ENCODE measurements at places on chromosomes 6 and 20.

DNA sequence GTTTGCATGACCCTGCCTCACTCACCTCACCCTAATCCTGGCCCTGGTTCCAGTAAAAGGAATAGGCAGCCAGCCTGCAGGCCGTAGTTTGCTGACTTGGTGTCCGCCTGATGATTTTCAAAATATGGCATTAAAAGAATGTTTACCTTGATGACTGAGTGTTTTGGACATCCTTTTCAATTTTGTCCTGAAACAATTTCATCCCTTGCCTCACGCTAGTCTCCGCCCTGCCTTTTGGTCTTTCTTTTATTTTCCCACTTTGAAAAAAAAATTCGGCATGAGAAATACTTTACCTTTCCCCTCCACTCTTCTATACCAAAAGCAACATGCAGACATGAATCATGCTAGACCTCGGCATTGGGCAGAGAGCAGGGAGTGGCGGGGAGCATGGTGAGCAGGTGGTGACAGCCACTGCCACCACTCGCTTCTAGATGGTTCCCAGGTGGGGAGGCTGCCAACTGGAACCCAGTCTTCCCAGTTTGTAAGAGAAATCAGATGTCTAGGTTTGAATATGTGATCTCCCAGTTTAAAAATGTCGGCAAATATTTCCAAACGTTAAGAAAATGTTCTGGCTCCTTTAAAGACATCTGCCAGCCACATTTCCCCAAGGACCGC, 9.4 kb downstream of the CD40 start:
- no peak for DNase-seq

DNA sequence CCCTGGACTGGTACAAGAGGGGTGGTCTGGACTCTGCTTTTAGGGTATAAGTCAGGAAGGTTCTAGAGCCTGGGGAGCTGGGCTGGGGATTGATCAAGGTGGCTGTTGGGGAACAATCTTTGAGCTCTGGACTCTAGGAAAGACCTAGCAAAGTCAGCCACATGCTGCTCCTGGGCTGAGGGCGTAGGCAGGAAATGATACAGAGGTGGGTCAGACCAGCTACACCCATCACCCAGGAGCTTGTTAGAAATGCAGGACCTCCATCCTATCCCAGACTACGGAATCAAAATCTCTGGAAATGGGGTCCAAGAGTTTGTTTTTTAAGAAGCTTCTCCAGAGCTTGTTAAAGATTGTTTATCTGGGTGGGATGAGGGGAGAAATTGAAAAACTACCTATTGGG, 9.4 kb downstream of the ADTRP start:
- DNase-seq: no peak

DNA sequence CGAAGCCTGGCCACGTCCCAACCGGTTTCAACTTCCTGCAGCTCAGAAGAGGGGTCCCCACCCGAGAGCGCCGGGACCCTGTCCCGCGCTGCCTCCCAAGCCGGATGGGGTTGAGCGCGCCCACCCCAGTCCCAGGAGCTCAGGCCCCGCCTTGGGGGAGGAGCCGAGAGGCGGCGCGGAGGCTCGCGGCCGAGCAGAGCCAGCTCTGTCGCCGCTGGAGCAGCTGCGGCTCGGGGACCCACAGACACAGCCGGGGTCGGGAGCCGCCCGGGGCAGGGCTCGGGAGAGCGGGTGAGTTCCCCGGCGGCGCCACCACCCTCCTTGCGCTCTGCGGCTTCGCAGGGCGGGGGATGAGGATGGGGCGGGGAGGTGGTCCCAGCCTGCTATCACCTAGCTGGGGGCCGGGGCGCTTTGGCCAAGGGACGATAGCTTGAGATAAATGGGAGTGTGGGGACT, at the start of gene PPP1R16B:
TSS of gene PPP1R16B (plus strand) at position 196 of the 456 bp plus-strand sequence. CDS start 30,229 bp downstream, outside the sequence.
- peak; percentile 32 for DNase-seq

DNA sequence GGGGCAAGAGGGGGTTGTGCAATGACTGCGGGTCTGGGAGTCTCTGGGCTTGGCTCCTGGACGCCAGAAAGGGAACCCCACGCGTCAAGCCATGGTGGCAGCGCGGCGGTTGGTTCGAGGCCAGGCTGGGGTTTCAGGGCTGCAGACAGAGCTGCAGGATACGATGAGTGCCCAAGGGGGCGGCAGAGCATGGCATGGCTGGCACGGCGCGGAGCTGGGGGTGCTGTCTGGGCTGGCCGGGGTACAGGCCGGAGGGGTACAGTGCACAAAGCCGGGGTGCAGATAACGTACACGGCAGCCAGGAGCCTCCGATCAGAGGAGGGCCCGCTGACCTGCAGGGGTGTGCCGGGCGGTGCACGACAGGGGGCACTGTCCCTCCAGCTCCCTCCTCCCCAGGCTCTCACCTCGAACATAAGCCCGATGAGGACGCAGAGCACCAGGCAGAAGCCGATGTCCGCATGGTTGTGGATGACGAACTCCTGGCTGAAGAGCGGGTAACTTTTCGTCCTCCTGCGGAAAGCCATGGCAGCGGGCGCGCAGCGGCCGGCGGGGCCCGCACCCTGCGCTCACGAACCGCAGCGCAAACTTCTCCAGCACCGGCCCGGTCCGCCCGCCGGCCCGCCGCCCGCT, 353 bp downstream of the TRAM2 start:
- DNase-seq: peak; percentile 66

DNA sequence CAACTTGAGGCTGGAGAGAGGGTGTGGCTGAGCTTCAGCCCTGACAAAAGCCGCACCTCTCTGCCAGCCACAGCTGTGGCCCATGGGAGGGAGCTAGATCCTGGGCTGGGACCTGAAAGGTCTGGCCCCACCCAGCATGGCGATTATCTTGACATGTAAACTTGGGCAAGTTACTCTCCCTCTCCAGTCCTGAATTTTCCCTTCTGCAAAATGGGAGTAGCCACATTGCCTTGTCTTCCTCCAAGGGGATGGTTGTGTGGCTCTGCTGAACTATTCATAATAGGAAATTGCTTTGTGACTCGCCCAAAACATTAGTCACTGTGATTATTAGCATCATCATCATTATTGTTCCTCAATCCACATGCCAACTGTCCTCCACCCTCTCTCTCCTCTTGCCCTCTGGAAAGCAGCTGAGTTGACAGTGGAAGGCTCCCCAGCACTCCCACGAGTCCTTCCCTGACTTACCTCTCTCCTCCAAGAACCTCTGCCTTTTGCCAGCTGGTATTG, 23.0 kb upstream of the RBPJL start:
- no peak for DNase-seq

DNA sequence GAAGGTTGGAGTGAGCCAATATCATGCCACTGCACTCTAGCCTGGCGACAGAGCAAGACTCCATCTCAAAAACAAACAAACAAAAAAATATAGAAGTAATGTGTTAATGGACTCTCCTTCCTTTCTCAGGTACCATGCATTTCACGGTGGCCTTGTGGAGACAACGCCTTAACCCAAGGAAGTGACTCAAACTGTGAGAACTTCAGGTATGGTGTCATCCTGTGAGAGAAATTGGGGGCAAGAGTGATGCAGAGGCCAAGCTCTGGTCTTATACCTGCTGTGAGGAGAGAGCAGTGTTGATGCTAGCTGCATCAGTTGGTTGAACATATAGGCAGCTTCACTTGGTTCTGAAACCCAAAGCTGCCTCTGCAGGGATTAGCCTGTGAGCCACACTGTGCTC, 6.2 kb downstream of the ITCH start:
- DNase-seq: no peak

- DNase-seq: no peak
Measured at GRCh38 chr6:169452117-169452868, 198.6 kb upstream of the THBS2 start.

- DNase-seq: no peak
Measured at GRCh38 chr20:25389401-25389857, 1.2 kb downstream of the ABHD12 start.

DNA sequence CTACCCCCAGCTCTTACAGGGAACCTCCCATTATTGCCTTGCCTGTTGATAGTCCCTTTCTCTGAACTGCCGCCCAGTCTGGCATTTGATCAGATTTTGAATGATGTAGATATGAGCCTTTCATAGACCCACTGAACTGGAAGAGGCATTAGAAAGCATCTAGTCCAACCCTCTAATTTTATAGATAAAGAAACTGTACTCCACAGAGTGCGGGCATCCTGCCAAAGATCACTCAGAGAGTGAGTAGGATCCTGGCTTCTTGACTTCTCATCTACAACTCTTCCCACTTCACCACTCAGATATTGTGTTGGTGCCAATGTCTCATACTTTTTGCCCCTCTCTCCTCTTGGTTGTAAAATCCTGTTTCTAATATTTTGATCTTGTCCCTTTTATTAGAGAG, 179.2 kb upstream of the BMP2 start:
- DNase-seq: no peak

GRCh38 chr6:165889636-165890403, 226.8 kb upstream of the PDE10A start:
- DNase-seq: no peak

DNA sequence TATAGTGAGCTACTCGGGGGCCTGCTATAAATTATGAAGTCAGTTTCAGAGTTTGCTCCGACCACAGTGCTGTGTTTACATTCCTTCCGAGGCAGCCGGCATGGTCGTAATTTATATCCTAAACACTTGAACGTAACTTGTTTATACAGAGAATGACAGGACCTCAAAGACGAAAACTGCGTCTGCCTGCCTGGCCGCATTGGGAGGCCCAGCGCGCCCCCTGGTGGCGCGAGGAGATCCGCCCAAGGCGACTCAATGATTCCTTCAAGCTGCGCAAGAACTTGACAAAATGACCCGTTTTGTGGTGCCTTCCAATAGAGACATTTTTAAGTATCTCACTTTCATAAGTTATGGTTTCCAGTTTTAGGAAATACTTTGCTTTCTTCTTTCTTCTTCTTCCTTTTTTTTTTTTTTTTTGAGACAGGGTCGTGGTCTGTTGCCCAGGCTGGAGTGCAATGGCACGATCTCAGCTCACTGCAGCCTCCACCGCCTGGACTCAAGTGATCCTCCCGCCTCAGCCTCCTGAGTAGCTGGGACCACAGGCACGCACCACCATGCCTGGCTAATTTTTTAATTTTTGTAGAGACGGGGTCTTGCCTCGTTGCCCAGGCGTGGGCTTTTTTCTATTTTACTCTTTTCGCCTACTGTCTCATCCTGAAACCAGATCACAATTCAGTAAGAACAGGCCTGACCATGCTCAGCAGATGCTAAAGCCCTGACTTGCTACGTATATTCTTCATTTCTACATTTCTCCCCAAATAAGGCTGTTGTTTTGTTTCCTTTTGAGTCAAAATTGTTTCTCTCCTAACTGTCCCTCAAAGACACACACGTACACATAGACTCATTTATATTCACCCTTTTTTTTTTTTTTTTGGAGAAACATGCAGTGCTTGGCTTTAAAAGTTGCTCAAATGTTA, 7.8 kb downstream of the FOXF2 start:
- no peak for DNase-seq

GRCh38 chr6:12955956-12956355, 239.4 kb downstream of the PHACTR1 start:
- DNase-seq: no peak

- DNase-seq: no peak
Measured at GRCh38 chr6:137775720-137776119, 91.3 kb upstream of the TNFAIP3 start.

GRCh38 chr6:144012534-144012933, 4.5 kb upstream of the PLAGL1 start:
- no peak for DNase-seq

GRCh38 chr6:26258212-26258977, 106.6 kb upstream of the BTN3A2 start:
- no peak for DNase-seq

DNA sequence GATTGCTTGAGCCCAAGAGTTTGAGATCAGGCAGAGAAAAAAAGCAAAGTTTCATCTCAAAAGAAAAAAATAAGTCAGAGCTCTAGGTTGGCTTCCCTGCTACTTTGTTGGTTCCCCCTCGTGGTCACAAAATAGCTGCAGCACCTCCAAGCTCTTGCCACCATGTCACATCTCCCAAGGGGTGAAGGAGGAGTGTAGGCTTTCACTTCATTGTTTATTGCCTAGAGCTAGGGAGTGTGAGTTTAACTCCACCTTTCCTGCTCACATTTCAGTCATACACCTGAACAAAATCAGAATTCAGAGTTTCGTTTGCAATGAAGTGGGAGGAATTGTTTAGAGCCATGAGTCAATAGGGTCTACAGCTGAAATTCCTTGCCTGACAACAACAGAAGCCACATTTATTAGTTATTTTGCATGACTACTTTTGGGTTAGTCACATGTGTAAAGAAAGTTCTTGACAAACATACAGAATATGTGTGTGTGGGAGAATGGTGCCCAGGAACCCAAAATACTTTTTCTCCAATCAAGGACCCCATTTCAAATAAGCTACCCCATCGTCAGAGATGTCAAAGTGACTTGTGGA, 56.2 kb upstream of the UFL1 start:
- no peak for DNase-seq

- no peak for DNase-seq
Measured at GRCh38 chr20:37342231-37343177, 3.4 kb upstream of the SRC start.

GRCh38 chr20:63502671-63503172, 3.8 kb upstream of the EEF1A2 start:
- DNase-seq: no peak

DNA sequence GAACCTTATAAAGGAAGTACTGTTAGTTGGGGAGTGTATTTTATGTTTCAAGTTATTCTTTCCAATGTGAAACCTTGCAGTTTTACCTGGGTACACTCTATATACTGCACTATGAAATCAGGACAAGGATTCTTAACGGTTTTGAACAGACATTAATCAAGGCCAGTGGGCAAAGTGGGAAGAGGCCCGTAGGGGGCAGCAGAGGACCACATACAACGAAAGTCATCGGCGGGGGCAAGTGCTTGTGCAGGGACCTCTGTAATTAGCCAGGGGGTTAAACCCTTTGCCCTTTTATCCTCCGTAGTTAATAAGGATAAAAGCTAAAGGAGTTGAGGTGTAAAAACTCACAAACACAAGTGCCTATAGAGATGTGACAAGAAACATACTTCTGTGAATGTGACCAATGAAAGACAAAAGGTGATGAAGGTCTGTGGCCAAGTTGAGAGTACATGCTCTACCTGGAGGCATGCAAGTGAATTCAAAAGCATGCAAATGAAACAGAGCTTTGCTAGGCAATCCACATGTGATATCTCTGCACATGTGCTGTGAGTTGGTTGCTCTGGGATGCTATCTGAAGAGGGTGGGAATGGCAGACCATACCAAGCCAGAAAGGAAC, 392.7 kb upstream of the MAN1A1 start:
- DNase-seq: peak; percentile 1

All from hypothalamus (tissue), 51 donors.